Cardiac muscle cell (in vitro differentiated cells and primary cell): ENCODE measurements at places on chromosomes 11 and 22. TPM values are rescaled to one million over a fixed set of nuclear protein-coding genes. Genes with fewer than 3 reads are reported as not detected.
A peak's percentile ranks its signal among the peaks of the same experiment; 100 is the strongest.

GRCh38 chr22:46619830-46620501, at the start of gene GRAMD4:
TSS of gene GRAMD4 (plus strand) at chr22:46620386. CDS start at chr22:46626800, 6,414 bp downstream.
- H3K36me3 ChIP-seq: no peaks in the 10 kb centered on the region
- no peak for DNase-seq
- H3K4me3 ChIP-seq: no peak within 1 kb of the TSS

Gene GANAB
- 110 TPM in 2 replicates for total RNA-seq

DNA sequence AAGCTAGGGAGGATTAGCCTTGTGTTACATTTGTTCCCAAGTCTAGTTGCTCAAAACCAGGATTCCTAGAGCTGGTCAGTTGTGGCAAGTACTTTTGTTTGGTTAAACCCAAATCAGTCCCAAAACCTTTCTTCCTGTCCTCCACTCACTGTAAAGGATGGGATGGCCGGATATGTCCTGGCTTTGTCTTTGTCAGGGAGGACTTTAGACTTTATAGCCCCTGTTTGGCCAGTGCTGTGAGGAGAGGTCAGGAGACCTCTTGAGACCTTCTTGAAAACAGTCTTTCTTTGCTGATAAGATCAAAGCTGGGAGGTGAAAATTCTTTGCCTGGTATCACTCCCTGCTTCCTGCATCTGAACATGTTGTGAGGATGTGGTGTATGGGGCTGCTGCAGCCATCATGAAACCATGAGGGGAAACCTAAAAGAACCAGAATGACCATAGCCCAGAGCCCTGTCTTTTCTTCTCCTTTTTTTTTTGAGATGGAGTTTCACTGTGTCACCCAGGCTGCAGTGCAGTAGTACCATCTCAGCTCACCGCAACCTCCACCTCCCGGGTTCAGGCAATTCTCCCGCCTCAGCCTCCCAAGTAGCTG, 43.6 kb upstream of the FTH1 start:
- no peaks in the 10 kb centered on the region for H3K4me1 ChIP-seq
- H3K4me3 ChIP-seq: no peak overlapping the region
- H3K27ac ChIP-seq: no peak overlapping the region
- H3K27me3 ChIP-seq: no peaks in the 10 kb centered on the region

GRCh38 chr22:36125994-36126531, 34.5 kb downstream of the APOL3 start:
- DNase-seq: no peak
- no peak overlapping the region for H3K27ac ChIP-seq
- no peaks in the 10 kb centered on the region for H3K36me3 ChIP-seq

DNA sequence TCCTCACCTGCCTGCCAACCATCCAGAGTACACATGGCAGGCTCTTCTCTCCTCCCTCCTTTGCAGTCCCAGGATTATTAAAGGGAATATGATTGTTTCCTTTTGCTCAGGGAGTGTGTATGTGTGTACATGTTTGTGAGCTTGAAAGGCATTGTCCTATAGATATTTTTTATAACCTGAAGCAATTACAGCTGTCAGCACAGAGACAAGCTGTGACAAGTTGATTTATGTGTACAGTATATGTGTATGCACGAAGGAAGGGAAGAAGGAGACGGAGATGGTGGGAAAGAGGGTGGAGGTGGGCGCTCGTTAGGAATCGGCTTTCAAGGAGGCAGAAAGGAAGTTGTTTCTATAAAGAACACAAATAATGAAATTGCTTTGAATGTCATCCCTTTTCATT, 537.0 kb downstream of the NTM start:
- H3K4me3 ChIP-seq: no peak overlapping the region
- no peak for DNase-seq
- H3K36me3 ChIP-seq: no peaks in the 10 kb centered on the region
- no peak overlapping the region for H3K27ac ChIP-seq
- peaks cover 70% of the 10 kb centered on the region for H3K27me3 ChIP-seq

GRCh38 chr11:118971646-118972045, at the start of gene FOXR1:
TSS of gene FOXR1 (plus strand) at chr11:118971761. CDS start at chr11:118971932, 171 bp downstream.
- H3K27me3 ChIP-seq: no peaks in the 10 kb centered on the region
- H3K27ac ChIP-seq: no peak within 1 kb of the TSS
- DNase-seq: no peak
- H3K4me1 ChIP-seq: no peaks in the 10 kb centered on the region
- H3K4me3 ChIP-seq: no peak within 1 kb of the TSS

GRCh38 chr11:1952806-1953482, 5.8 kb downstream of the MRPL23 start:
- DNase-seq: no peak
- no peaks in the 10 kb centered on the region for H3K4me1 ChIP-seq
- H3K4me3 ChIP-seq: no peak overlapping the region
- H3K27ac ChIP-seq: no peak overlapping the region

GRCh38 chr11:32385998-32386397, 49.3 kb downstream of the WT1 start:
- DNase-seq: peak; percentile 55
- H3K4me3 ChIP-seq: no peak overlapping the region
- H3K27ac ChIP-seq: no peak overlapping the region
- no peaks in the 10 kb centered on the region for H3K36me3 ChIP-seq
- peaks cover 10% of the 10 kb centered on the region for H3K4me1 ChIP-seq
- peaks cover 3% of the 10 kb centered on the region for H3K27me3 ChIP-seq

DNA sequence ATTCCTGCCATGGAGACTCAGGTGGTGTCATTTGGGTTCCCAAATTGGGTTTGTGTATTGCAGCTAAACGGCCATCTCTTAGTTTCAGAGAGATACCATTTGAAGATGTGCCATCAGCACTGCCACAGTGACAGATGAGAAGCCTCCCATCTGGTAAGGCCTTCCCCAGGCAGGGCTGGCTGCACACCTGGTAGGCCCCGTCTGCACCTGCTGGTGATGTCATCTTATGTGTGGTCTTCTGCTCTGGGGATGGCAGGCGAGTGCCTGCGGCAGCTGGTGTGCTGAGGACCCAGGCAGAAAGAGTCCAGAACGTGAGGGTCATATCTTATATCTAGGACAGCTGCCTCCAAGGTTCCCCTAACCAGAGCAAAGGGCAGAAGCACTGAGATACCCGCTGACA, 100.6 kb downstream of the CSNK2A3 start:
- no peak for DNase-seq
- H3K4me1 ChIP-seq: no peaks in the 10 kb centered on the region
- H3K36me3 ChIP-seq: no peaks in the 10 kb centered on the region
- H3K4me3 ChIP-seq: no peak overlapping the region
- H3K27me3 ChIP-seq: peaks cover 28% of the 10 kb centered on the region

- H3K27ac ChIP-seq: no peak overlapping the region
- H3K27me3 ChIP-seq: no peaks in the 10 kb centered on the region
- H3K4me1 ChIP-seq: no peaks in the 10 kb centered on the region
- no peak overlapping the region for H3K4me3 ChIP-seq
- no peak for DNase-seq
- H3K36me3 ChIP-seq: no peaks in the 10 kb centered on the region
Measured at GRCh38 chr11:32255841-32256240, 165.0 kb downstream of the RCN1 start.

- H3K27ac ChIP-seq: no peak overlapping the region
- no peak overlapping the region for H3K4me3 ChIP-seq
- no peaks in the 10 kb centered on the region for H3K27me3 ChIP-seq
- no peaks in the 10 kb centered on the region for H3K36me3 ChIP-seq
Measured at GRCh38 chr11:102950622-102951081, 4.9 kb downstream of the MMP13 start.

DNA sequence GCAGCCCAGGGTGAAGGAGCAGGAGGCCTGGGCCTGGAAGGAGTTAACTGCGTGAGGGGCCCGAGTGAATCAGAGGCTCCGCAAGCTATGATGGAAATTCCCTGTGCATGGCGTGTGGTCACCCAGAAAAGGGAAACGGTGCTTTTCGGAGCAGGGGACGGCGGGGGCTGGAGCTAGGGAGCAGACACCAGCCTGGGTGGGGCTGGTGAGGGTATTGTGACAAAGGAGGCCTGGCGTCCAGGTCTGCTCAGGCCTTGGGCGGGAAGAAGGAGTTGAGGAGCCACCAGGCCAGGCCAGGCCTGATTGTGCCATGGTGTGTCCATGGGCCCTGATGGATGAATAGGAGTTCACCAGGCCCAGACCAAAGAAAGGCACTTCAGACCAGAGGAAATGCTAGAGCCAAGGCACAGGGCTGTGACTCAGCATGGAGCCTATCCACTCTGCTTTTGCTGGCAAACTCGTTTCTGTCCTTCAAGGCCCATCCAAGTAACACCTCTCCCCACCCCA, 12.8 kb upstream of the SPI1 start:
- peaks cover 15% of the 10 kb centered on the region for H3K4me1 ChIP-seq
- no peak overlapping the region for H3K27ac ChIP-seq
- no peaks in the 10 kb centered on the region for H3K27me3 ChIP-seq

GRCh38 chr11:92123540-92123939, 101.1 kb upstream of the FAT3 start:
- H3K4me1 ChIP-seq: no peaks in the 10 kb centered on the region
- no peak overlapping the region for H3K4me3 ChIP-seq
- no peak overlapping the region for H3K27ac ChIP-seq

DNA sequence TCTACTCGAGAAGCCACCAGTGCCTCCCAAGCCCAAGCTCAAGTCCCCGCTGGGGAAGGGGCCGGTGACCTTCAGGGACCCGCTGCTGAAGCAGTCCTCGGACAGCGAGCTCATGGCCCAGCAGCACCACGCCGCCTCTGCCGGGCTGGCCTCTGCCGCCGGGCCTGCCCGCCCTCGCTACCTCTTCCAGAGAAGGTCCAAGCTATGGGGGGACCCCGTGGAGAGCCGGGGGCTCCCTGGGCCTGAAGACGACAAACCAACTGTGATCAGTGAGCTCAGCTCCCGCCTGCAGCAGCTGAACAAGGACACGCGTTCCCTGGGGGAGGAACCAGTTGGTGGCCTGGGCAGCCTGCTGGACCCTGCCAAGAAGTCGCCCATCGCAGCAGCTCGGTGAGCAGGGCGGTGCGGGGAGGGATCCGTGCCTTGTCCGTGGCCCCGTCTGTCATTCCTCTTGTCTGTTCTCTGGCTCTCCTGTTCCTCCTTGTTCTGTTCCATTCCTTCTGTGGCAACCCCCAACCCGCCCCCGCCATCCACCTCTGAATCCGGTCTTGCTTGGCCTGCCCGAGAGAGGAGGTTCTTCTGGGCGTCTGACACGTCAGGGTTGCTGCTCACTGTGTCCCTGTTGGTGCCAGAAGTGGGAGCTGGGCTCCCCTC, 15.8 kb upstream of the ACR start:
- H3K4me1 ChIP-seq: no peaks in the 10 kb centered on the region
- H3K36me3 ChIP-seq: no peaks in the 10 kb centered on the region
- H3K27ac ChIP-seq: no peak overlapping the region
- H3K27me3 ChIP-seq: peaks cover 53% of the 10 kb centered on the region

Gene CSF2RB
- 0.60 TPM in 1 of 2 replicates, not detected in the other for total RNA-seq

Gene CALCB
- total RNA-seq: not detected in 2 replicates
